ENCODE measurements at places on chromosomes 6 and 20. TPM values are rescaled to one million over a fixed set of nuclear protein-coding genes. Genes with fewer than 3 reads are reported as not detected.

GRCh38 chr20:8335059-8335458 lies 203.0 kb downstream of the PLCB1 start:
- DNase-seq, result no peak

DNA sequence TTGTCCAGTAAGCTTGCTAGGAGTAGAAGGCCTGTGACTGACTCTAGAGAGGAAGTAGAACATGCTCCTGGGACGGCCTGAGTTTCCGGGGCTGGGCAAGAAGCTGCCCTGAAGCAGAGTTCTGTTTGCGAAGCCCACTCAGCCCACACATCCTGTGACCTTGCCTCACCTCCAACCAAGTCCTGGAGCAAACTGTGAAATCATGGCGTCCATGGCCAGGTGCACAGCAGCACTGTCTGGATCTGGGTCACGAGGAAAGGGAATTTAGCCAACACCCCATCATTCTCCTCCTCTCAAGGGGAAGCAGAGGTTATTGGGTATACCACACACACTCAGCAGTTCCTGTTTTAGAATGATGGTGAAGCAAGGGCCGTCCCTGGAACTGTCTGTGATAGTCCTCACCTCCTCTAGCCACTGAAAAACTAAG lies 87.5 kb downstream of the CRYBG1 start:
- no peak for DNase-seq

- no peak for DNase-seq
Measured at GRCh38 chr6:48249071-48249470, 138.1 kb upstream of the PTCHD4 start.

SIRPB1 gene
- polyA plus RNA-seq, result not detected

FAM209A gene
- polyA plus RNA-seq, result not detected

PPIL6 gene
- polyA plus RNA-seq, result 8.7 TPM
